Stimulated activated CD4-positive, alpha-beta T cell treated with anti-CD3 and anti-CD28 coated beads, Interleukin-12 subunit alpha, Interleukin-12 subunit beta, amount 100 ng/mL, for 48 hours (primary cell): ENCODE measurements at places on chromosomes 7 and 10.

DNA sequence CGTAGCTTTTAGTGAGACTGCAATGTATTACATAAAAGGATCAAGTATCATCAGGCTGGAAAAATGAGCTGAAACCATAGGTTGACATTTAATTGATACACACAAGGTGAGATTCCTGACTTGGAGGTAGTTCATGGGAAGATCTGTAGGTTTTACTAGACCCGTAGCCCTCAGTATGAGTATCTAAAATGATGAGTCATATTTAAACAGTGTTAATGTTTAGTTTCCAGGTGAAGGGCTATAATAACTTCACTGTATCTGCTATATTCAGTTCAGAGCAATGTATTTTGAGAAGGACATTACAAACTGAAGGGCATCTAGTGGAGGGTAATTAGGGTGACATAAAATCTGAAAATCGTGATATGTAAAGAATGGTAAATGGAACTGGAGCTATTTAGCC lies 35.0 kb downstream of the ENTPD1 start:
- DNase-seq, result no peak

GRCh38 chr7:43658718-43659548 lies 70.4 kb downstream of the COA1 start:
- DNase-seq, result no peak

DNA sequence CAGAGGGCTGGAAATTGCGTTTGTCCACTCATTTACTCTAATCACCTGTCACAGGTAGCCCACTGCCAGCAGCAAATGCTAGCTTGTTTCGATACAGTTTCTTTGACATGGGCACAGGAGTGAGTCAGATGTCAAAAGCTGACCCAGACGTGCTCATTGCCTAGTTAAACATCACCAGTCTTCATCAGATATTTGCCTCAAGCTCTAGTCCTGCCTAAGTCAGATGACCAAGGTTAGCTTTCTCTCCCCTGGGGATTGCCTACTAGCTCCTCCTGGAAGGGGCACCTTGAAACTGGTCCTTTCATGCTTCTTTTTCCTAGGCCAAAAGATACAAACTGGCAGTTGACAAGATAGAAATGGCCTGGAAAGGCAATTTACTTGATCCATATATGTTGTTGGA lies 35.2 kb downstream of the GPAM start:
- no peak for DNase-seq

GRCh38 chr10:20085115-20085514 lies 268.9 kb downstream of the PLXDC2 start:
- no peak for DNase-seq

DNA sequence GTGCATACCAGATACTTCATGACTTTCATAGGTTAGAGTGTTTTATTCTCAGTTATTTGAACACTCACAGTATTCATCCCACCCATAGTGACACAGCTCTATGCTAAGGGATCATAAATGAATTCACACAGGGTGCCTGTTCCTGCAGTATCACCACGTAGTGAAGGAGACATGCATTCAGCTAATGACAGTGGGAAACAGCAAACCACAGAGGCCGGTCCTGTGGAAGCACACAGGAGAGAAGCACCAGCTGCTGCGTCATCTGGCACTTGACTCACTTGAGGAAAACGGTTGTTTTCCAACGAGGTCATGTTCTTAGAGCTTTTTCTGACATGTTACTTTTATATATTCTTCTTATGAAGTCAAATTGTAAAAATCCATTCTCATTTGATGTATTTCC lies 73.0 kb downstream of the UBE3C start:
- no peak for DNase-seq

GRCh38 chr7:80916770-80917741 lies 1.8 kb downstream of the SEMA3C start:
- DNase-seq, result no peak

GRCh38 chr10:43585046-43585445 lies 10.6 kb upstream of the ZNF239 start:
- DNase-seq, result no peak

- no peak for DNase-seq
Observed at GRCh38 chr7:150317748-150318444, 5.3 kb upstream of the LRRC61 start.

DNA sequence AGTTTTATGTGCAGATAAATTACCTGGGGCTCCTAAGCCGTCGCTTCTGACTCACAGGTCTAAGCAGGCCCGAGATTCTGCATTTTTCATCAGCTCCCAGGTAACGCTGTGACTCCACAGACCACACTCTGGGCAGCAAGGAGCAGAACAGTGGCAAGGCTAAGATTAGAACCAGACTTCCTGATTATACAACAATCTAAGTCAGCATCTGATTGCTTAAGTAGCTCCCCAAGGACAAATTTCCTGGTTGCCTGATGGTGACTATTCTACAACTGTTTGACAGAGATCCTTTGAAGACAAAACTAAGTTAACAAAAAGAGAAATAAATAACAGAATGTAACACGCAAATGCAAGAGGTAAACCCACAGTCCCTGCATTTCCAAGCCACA lies 69.0 kb downstream of the CREB3L2 start:
- no peak for DNase-seq

GRCh38 chr10:11401264-11402235 lies 209.9 kb downstream of the USP6NL start:
- DNase-seq, result no peak
